ENCODE measurements at places on chromosomes 6 and 20.
A peak's percentile ranks its signal among the peaks of the same experiment; 100 is the strongest.

DNA sequence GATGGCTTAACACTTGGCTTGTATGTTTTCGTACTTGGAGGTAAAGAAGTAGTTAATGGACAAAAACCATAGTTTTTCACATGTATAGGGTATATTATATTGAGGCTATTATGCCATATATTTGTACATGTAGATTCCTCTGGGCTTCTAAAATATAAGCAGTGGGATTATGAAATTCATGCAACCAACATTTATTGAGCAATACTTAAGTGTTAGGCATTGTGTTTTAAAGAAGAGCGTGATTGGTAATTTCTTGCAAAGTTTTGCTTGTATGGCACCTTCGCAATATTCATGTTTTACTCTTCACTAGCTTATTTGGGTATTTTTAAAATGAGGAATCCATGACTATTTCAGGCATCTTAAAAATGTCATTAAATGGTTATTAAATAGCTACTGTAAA, 2.5 kb downstream of the TULP4 start:
- DNase-seq: no peak

GRCh38 chr20:58069207-58069606, 159.2 kb downstream of the ANKRD60 start:
- no peak for DNase-seq

DNA sequence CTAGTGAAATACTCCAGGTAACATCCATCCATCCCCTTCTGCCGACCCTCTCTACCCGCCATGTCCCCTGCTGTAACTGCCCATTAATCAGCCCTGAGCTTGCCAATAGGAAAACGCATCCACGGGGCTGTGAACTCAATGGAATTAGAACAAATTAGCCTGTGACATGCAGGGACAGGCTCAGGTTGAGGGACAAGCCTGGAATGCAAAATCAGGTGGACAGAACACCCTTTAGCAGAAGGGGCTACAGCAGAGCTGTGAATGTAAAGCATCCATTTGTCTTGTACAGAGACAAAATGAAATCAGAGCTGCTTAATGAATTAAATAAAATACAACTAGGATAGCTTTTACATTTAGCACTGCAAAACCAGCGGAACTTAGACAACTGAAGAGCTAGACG, 187.3 kb upstream of the SASH1 start:
- DNase-seq: no peak

GRCh38 chr6:19860235-19860877, 23.2 kb downstream of the ID4 start:
- no peak for DNase-seq

DNA sequence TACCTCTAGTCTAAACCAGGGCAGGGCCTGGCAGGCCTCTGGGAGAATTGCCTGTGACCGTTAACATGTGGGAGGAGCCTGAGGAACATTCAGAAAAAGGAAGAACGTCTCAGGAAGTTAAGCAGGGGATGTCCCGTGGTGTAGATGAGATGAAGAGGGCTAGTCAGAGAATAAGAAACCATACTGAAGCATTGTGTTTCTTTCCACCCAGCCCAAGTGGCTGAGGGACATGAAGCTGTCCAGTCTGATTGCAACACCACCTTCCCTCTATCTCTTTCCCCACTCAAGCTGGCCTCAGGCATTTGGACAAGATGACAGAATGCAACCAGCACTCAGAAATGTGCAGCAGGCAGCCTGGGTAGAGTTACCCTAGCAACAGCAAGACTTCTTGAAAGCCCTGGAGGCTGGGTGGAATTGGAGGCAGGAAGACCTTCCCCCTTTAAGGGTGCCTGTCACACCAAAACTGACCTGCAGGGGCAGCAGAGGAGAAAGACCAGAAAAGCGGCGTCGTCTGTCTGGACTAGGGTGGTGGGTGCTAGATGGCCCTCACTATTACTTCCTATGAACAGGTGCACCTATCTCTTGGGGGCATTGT, 186.1 kb downstream of the UNC5CL start:
- no peak for DNase-seq

- DNase-seq: no peak
These were observed 543.9 kb downstream of the RNF144B start for GRCh38 chr6:18931086-18931485.

GRCh38 chr20:17807651-17808050, 107.9 kb downstream of the BANF2 start:
- DNase-seq: no peak

GRCh38 chr6:72955666-72956065, 269.6 kb downstream of the KHDC1L start:
- DNase-seq: no peak

- peak; percentile 25 for DNase-seq
These were observed 259.9 kb downstream of the ADGRG6 start for GRCh38 chr6:142561511-142562265.

DNA sequence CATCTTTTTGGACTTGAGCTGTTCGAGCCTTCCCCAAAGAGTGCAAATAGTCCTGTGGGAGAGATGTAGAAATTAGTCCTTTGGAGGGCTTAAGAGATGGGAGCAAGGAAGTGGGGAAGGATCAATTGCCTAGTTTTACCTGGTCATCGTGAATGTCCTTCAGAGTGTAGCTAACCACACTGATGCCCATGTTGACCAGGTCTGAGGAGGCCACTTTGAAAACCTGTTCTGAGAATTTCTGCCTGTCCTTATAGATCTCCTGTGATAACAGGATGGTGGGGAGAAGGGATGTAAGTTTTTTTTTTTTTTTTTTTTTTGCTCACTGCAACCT, 2.0 kb downstream of the FLOT1 start:
- DNase-seq: no peak

All from CD8-positive, alpha-beta T cell (primary cell).